ENCODE measurements at places on chromosomes 5 and 9.

DNA sequence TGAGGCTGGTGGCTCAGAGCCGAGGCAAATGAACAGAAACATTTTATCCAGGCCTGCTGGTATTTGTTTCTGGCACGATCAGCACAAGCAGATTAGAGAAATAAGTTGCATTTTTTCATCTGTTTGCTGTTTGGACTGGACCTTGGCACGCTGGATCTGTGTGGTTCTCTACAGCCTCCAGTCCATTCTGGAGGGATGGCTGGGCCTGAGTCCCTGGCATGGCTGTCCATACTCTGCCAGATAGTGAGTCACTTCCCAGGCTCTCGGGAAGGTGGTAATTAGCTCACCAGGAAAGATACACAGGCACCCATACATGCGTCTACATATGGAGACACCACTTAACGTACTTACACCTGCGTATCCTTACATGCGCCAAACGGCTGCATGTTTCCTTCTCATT, 78.6 kb downstream of the SPRY4 start:
- no peak for DNase-seq

DNA sequence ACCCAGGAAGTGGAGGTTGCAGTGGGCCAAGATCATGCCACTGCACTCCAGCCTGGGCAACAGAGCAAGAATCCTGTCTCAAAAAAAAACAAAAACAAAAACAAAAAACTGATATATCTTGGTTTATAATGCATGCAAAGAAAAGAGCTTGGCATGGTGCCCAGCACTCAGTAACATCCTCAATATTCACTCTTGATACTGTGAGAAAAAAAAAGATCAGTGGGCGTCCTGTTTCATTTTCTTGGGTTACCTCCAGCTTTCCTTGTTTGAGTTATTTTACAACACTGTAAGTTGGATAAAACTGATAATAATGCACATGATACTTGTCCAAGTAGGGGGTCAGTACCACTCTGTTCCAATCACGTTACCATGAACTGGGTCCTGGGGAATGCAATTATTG, 7.8 kb downstream of the PHYHD1 start:
- no peak for DNase-seq

GRCh38 chr5:39178861-39179260, 40.5 kb downstream of the FYB1 start:
- DNase-seq: no peak

GRCh38 chr5:59665086-59665831, 228.3 kb downstream of the PDE4D start:
- DNase-seq: no peak

- no peak for DNase-seq
Measured at GRCh38 chr5:115396081-115396480, 99.6 kb upstream of the CCDC112 start.

- peak; percentile 55 for DNase-seq
Measured at GRCh38 chr5:72767289-72768010, 49.0 kb upstream of the TNPO1 start.

DNA sequence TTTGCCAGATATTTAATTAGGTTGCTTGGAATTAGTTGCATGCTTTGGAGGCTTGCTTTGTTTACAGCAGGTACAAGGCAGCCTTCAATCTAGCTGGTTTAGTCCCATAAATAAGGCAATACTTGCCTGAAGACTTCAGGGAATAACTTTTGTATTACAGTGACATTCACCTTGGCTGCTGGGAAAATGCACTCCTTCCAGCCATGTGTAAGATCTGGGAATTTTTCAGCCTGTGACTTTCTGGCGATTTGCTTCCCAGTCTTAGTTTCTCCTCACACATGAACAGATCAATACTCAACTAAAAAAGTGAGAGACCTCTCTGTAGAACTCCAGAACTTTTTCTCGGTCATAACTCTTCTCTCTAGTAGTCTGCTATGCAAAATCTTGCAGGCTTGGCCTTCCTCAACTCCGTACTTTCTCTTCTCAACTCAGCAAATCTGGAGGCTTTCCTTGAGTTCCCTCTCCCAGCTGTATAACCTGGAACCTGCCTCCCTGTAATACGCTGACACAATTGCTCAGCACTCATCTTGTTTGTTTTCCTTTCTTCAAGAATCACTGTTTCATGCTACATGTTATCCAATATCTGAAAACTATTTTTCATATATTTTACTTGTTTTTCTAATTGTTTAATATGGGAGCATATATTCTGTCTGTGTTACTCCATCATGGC, 173.0 kb downstream of the MSX2 start:
- DNase-seq: no peak

DNA sequence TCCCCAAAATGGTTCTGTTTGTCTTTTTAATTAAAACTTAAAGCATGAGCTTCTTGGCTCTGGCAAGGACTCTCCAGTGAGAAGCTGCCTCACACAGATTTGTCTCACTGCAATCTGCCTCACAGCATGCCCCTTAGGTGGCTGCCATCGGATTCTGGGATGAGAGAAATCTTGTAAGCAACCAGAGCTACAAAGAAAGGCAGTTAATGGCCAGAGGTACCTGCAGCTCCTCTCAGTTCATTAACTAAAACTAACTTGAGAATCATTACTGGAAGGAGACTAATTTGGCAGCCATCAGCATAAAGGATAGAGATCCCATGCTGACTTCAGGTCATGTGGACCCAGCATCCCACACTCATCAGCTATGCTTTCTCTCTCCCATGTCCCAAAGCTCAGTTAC, 220.6 kb upstream of the DMAC1 start:
- no peak for DNase-seq

GRCh38 chr9:92780206-92780605, 15.6 kb upstream of the BICD2 start:
- DNase-seq: no peak

DNA sequence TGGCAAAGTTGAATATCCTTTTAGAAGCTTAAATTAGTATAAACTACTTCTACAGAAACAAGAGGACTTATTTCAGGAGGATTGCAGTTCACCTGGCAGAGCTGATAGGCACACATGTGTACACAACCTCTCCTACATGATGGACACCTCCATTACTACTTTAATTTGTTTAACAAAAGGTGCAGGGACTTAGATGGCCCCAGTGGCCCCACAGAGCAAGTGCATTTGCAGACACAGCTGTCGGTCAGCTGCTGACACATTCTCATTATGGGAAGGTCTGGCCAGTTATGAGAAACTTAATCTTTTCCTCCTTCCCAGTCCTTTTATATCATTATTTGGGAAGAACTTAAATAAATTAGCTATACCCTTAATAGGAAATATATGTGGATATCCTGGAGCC, 28.3 kb downstream of the TDRD7 start:
- DNase-seq: peak; percentile 27

- DNase-seq: peak; percentile 13
Measured at GRCh38 chr5:119031905-119032304, 39.0 kb upstream of the DMXL1 start.

DNA sequence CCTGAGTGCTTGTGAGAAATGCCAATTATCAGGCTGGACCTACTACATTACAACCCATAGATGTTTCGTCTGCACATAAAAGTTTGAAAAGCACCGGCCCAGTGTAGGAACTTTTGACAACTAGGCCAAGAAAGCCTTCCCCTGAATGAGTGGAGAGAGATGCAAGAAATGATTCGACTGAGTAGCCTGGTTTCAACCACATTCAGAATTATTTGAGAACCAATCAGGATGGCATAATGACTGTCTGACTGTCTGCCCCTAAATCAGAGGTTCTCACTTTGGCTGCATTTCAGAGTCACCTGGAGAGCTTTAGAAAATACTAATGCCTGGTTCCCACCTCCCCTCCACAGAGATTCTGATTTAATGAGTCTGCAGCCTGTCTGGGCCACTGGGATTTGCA, 61.1 kb downstream of the FRMD3 start:
- DNase-seq: no peak
